Esophagus (tissue), 2 donors: ENCODE measurements at places on chromosomes 1 and 21. TPM values are rescaled to one million over a fixed set of nuclear protein-coding genes. Genes with fewer than 3 reads are reported as not detected.

Gene MPZ
- 1.6 TPM for polyA plus RNA-seq

Gene YBX1
- polyA plus RNA-seq = 381 TPM

Gene EXTL1
- 0.09 TPM for polyA plus RNA-seq

Gene SNX7
- 14.7 TPM for polyA plus RNA-seq

Gene NPPB
- polyA plus RNA-seq = 0.83 TPM

Gene BMP8B
- polyA plus RNA-seq = 0.36 TPM
